ENCODE measurements at places on chromosomes 1 and 21.

DNA sequence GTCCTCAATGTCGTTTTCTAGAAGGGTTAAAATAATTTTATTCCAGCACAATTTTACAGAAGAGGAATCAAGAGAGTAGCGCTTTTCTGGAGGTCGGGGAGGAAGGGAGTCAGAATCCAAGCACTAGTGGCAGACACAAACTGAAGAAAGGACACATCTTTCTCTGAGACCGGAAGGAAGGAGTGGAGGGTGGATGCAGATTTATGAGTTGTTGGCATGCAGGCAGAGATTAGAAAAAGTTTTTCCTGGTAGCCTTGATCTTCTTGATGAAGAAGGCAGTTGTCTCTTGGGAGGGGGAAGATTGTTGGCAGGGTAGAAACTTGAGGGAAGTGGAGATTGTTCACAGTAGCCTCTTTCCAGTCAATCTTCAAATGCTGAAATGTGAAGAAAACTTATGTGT is 149.8 kb downstream of the PAPPA2 start:
- no peak for DNase-seq

GRCh38 chr1:20404466-20404865 is 81.5 kb downstream of the CAMK2N1 start:
- DNase-seq = no peak

DNA sequence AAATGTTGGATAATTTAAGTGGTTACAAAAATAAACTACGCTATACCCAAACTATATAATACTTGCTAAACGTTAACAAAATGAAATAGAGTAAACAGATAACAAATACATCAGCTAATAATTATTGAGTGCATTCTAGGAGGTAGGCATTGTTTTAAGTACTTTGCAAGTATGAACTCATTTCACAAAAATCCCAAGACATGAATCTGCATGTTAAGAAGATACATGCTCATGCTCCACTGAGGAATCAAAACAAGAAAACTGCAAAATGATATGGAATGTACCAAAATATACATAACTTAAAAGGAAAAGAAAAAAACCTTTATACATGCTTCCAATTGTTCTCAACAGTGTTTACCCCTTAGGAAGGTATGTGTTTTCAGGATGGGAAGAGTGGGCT is 2.5 kb downstream of the FRRS1 start:
- DNase-seq = no peak

- no peak for DNase-seq
Measured at GRCh38 chr1:171467626-171468025, 17.7 kb upstream of the PRRC2C start.

DNA sequence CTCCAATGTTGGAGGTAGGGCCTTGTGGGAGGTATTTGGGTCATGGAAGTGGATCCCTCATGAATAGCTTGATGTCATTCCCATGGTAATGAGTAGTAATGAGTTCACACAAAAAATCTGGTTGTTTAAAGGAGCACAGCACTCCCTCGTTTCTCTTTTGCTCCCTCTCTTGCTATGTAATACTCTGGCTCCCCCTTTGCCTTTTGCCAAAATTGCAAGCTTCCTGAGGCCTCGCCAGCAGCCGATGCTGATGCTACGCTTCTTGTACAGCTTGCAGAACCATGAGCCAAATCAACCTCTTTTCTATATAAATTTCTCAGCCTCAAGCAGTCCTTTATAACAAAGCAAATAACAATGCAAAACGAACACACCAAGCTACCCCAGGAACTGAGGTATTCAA is 80.9 kb downstream of the LHX9 start:
- DNase-seq = no peak

DNA sequence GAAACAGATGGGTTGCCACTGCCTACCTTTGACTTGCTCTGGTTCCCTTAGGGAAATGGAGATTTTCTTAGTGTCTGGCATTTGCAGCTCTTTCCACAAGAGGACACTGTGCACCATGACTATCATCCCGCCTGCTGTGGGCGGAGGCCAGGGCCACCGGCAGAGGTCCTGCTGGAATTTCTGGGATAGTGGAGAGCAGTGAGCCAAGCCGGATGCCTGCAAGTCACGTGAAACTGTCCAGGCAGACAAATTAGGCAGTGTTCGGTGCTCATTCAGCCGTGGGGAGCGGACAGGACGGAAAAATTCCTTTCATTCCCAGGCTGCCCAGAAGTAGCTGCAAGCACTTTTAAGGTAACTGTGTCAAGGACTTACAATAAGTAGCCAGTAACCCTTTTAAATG is 43.4 kb downstream of the IGSF5 start:
- peak; percentile 98 for DNase-seq

GRCh38 chr1:198125995-198126735 is 30.6 kb upstream of the NEK7 start:
- no peak for DNase-seq

DNA sequence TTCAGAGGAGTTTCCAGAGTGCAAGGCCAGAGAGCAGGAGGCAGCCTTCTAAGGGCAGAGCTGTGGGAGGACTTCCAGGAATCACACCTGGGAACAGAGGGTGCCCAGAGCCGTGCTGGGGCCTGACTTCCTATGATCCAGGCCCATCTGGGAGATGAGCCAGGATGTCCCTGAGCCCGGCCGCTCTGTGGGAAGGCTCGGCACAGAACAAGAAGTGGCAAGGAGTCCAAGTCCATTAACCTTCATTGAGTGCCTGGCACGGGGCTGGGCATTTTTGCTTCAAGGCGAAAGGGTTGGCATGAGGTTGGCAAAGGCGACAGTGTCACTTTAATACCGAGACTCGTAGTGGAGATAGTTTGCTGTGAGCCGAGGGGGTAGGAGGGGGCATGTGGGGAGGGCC is 18.2 kb downstream of the TMEM201 start:
- no peak for DNase-seq

Data from NT2/D1 (cell line).